Thymus (tissue), 14 donors: ENCODE measurements at places on chromosomes 13 and 19. TPM values are rescaled to one million over a fixed set of nuclear protein-coding genes. Genes with fewer than 3 reads are reported as not detected.

- no peaks in the 10 kb centered on the region for H3K4me1 ChIP-seq
- H3K36me3 ChIP-seq: no peaks in the 10 kb centered on the region
- no peak for DNase-seq
- no peak overlapping the region for H3K27ac ChIP-seq
- no peaks in the 10 kb centered on the region for H3K27me3 ChIP-seq
Observed at GRCh38 chr19:28297586-28298157, 915.3 kb downstream of the UQCRFS1 start.

GRCh38 chr19:524062-524674, 7.4 kb upstream of the CDC34 start:
- DNase-seq: no peak
- no peak overlapping the region for H3K4me3 ChIP-seq
- H3K27me3 ChIP-seq: peaks cover 25% of the 10 kb centered on the region

GRCh38 chr13:28659621-28659970, 666 bp downstream of the POMP start:
- H3K27ac ChIP-seq: peak overlapping the region; percentile 93
- peak overlapping the region; percentile 88 for H3K4me3 ChIP-seq
- peaks cover 7% of the 10 kb centered on the region for H3K36me3 ChIP-seq
- no peak for DNase-seq
- no peaks in the 10 kb centered on the region for H3K27me3 ChIP-seq

C19orf85 gene
- total RNA-seq: not detected

GRCh38 chr13:43143591-43143990, 120.2 kb downstream of the DNAJC15 start:
- peaks cover 2% of the 10 kb centered on the region for H3K27me3 ChIP-seq
- H3K27ac ChIP-seq: no peak overlapping the region
- H3K36me3 ChIP-seq: no peaks in the 10 kb centered on the region
- no peak overlapping the region for H3K4me3 ChIP-seq
- no peak for DNase-seq
- H3K4me1 ChIP-seq: no peaks in the 10 kb centered on the region

GRCh38 chr13:111547726-111548273, 227.4 kb downstream of the TEX29 start:
- DNase-seq: no peak
- H3K4me1 ChIP-seq: no peaks in the 10 kb centered on the region
- no peaks in the 10 kb centered on the region for H3K27me3 ChIP-seq
- no peaks in the 10 kb centered on the region for H3K36me3 ChIP-seq
- no peak overlapping the region for H3K4me3 ChIP-seq
- no peak overlapping the region for H3K27ac ChIP-seq

DNA sequence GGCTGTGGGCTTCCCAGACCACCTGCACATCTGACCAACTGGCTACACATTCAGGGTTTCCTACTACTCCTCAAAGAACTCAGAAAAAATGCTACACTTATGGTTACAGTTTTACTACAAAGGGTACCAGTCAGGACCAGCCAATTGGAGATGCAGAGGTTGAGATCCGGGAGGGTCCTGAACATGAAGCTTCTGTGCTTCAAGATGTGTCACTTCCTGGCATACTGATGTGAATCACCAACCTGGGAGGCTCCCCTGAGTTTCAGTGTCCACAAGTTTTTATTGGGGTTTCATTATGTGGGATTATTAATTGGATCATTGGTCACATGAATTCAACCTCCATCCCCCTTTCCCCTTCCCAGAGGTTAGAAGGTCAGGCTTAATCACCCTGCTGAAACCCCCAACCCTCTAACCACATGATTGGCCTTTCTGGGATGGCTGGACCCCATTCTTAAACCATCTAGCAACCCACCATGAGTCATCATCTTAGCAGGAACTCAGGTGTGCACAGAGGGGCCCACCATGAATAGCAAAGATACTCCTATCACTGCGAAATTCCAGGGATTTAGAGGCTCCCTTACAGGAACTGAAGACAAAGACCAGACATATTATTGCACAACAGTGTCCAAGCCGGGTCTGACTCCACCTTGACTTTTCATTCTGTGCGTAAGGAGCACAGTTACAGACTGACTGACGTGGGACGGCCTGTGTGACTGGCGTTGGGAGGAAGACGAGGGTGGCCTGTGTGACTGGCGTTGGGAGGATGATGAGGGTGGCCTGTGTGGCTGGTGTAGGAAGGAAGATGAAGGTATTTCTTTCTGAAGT, 90.7 kb downstream of the ATP8A2 start:
- H3K4me1 ChIP-seq: no peaks in the 10 kb centered on the region
- H3K27ac ChIP-seq: no peak overlapping the region

ZNF284 gene
- 2.4 TPM for total RNA-seq

CCNE1 gene
- total RNA-seq: 8.2 TPM

GRCh38 chr13:35894636-35895035, 236.5 kb downstream of the DCLK1 start:
- H3K27me3 ChIP-seq: no peaks in the 10 kb centered on the region
- no peak for DNase-seq
- H3K4me1 ChIP-seq: no peaks in the 10 kb centered on the region
- no peak overlapping the region for H3K27ac ChIP-seq
- H3K36me3 ChIP-seq: no peaks in the 10 kb centered on the region

- no peaks in the 10 kb centered on the region for H3K4me1 ChIP-seq
- H3K27ac ChIP-seq: no peak overlapping the region
- H3K36me3 ChIP-seq: no peaks in the 10 kb centered on the region
Observed at GRCh38 chr13:113951246-113951999, 22.5 kb downstream of the C13orf46 start.

DNA sequence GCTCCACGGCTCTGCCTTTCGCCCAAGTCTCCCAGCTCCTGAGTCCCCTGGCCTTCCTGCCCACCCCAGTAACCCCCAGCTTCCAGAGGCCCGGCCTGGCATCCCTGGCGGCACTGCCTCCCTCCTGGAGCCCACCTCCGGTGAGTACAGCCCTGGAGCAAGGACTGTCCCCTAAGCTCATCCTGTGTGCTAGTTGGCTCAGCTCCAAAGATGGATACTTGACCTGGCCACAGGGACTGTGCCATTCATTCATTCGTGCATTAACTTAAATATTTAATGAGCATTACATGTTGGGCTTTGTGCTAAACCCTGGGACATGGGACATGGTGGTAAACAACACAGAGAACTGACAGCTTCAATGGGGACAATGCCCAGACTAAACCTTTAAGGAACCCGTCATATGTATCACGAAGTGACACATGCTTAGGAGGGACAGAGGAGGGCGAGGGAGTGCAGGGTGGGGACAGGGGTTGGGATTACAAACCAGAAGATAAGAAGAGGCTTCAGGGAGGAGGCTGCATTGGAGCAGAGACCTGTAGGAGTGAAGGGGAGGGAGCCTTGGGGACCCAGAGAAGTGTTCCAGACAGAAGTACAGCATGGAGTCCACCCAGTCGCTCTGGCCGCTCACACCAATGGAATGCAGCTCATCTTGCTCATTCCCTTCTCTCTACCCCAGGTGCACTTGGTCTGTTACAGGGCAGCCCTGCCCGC, 6.9 kb upstream of the OVOL3 start:
- H3K36me3 ChIP-seq: peaks cover 48% of the 10 kb centered on the region
- no peak overlapping the region for H3K4me3 ChIP-seq
- H3K27me3 ChIP-seq: no peaks in the 10 kb centered on the region
- no peak for DNase-seq

DNA sequence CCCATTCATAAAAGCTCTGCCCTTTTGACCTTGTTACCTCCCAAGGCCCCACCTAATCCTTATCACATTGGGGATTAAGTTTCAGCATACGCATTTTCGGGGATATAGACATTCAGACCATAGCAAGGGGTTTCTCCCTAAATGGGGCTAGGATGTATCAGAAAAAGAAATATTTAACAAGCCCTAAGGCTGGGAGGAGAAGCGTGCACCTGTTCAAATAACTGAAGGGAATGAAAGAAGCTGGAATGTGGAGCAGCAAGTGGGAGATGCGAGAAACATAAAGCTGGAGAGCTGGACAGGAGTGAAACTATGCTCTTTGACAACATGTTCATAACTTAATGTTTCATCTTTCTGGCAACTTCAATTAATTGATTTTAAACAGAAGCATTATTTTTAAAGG, 811.8 kb upstream of the GPC6 start:
- H3K36me3 ChIP-seq: no peaks in the 10 kb centered on the region
- H3K4me3 ChIP-seq: no peak overlapping the region
- H3K27me3 ChIP-seq: no peaks in the 10 kb centered on the region
- no peak overlapping the region for H3K27ac ChIP-seq
- no peak for DNase-seq

DNA sequence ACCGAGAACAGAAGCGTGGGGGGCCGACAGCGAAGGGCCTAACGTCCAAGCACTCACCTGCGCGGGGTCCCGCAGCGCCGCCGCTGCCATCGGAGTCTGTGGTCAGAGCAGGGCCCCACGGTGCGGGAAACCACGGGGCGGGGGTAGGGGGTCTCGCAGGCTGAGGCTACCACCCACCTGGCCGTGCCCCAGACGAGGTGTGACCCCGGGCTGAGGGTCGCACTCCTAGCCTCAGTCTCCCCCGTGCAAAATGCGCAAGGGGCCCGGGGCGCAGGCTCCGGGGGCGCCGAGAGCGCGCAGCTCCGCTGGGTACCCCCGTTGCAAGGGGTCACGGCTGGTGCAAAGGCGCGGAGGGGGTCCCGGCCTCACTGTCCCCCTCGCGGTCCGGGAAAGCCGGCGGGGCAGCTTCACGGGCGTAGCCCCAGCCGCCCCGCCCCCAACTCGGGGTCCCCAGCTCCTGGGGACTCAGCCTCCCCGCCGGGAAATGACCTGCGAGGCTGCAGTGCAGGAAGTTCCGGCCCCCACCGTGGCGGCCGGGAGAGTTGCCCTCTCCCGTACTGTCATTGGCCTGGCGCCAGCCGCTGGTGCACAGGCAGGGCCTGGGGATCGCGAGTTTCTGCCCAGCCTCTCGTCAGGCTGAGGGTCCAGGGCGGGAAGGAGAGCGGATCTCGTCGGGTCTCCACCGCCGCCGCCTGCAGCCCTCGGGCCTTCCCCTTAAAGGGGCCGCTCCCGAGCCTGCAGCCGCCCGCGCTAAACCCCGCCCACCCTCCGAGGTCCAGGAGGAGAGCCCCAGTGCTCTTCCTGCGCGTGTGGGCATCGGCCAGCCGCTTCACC, at the start of gene ZNF792:
TSS of gene ZNF792 (minus strand) at position 657 of the 834 bp plus-strand sequence. CDS start at position 90, 567 bp downstream.
- H3K27ac ChIP-seq: no peak within 1 kb of the TSS
- H3K4me1 ChIP-seq: peaks cover 11% of the 10 kb centered on the region
- no peaks in the 10 kb centered on the region for H3K27me3 ChIP-seq
- peak within 1 kb of the TSS; percentile 79 for H3K4me3 ChIP-seq
- H3K36me3 ChIP-seq: peaks cover 28% of the 10 kb centered on the region
- DNase-seq: no peak

GRCh38 chr19:14544977-14545715, 15.8 kb downstream of the TECR start:
- H3K4me3 ChIP-seq: no peak overlapping the region
- peaks cover 13% of the 10 kb centered on the region for H3K36me3 ChIP-seq

DNA sequence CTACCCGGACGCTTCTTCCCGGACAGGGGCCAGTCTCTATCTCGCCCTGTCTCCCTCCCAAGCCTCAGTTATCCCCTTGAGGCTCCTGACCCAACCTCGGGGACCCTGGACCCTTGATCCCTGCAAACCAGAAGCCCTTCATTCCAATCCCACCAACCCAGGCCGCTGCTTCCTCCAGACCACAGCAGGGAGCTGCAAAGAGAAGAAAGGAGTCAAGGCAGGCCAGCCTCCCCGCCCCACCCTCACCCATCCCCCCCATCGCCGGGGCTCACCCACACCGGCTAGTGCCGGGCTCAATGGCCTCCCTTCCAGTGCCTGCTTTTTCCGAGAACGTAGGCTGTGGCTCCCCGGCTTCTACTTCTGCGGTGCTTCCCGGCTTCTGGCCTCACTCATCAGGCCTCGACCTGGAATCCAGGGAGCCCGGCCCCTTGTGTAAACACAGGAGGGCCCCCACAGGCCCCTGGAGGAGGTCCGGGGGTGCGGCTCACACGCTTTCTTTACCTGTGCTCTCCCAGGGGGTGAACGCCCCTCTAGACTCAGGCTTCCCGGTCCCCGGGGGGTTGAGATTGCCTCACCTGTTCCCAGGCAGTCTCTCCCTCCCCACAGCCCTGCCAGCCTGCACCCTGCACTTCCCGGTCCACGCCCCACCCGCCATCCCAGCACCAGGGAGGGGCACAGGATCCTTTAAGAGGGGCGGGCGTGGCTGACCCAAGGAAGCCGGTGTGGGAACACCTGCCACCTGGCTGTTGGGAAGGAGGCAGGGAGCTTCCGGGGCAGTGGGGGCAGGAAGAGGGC, at the start of gene FAM83E:
TSS of gene FAM83E (minus strand) at position 641 of the 795 bp plus-strand sequence. CDS start 1,704 bp downstream, outside the sequence.
- peaks cover 11% of the 10 kb centered on the region for H3K4me1 ChIP-seq
- H3K36me3 ChIP-seq: peaks cover 34% of the 10 kb centered on the region
- H3K27me3 ChIP-seq: no peaks in the 10 kb centered on the region
- no peak for DNase-seq

- H3K4me3 ChIP-seq: no peak overlapping the region
- no peak overlapping the region for H3K27ac ChIP-seq
- H3K27me3 ChIP-seq: no peaks in the 10 kb centered on the region
Observed at GRCh38 chr13:110575322-110576069, 14.0 kb upstream of the RAB20 start.

DNA sequence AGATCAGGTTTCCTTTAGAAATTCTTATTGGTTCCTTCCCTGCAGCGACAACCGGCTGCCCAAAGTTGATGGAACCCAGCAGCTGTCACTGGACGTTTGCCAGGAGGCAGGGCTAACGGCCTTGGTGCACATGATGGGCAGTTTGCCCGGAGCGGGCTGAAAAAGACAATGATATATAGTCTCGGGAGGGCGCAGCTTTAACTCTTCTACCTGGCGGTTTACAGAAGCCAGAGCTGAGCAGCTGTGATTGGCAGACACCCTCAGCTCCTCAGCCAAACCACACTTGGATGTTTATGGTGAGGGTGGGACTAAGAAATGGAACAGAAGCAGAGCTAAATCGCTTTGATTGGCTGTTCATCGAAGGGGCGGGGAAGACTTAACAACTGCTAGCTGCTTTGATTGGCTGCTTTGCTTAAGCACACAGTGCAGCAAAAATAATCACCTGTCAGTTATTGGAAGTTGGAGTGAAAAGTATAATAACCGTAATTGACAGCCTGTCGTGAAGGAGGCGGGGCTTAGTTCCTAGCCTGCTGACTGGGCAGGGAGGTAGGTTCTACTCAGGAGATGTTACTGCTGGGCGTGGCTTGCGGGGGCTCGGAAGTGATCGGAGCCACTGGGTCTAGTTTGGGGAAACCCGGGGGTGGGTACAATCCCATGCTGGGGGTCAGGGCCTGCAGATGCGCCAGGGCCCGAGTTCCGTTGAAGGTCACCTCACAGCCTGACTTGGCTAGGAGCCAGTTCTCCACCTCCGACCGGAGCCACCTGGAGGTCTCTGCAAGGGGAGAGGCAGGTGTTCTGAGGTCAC, 7.5 kb downstream of the EMP3 start:
- no peaks in the 10 kb centered on the region for H3K27me3 ChIP-seq
- H3K36me3 ChIP-seq: peaks cover 4% of the 10 kb centered on the region
- peak overlapping the region; percentile 99 for H3K27ac ChIP-seq
- H3K4me1 ChIP-seq: peaks cover 20% of the 10 kb centered on the region

DNA sequence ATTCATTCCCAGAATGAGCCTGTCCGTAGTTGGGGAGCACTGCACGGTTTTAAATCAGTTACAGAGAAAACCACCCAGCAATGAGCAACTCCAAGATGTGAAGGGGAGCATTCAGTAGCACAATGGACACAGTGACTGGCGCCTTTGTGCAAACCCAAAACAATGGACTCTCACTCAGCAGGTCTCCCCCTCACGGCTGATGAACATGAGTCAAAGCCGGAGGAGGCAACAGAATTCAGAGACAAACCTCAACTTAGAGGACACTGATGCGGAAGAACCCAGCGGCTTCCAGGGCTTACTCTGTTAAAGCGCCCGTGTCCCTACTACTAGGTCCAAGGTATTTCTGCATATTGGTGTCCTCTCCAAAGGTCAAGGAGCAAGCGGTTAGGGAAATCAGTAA, 17.7 kb downstream of the PLEKHF1 start:
- H3K4me1 ChIP-seq: peaks cover 40% of the 10 kb centered on the region
- no peak overlapping the region for H3K27ac ChIP-seq
- H3K4me3 ChIP-seq: no peak overlapping the region
- H3K36me3 ChIP-seq: peaks cover 3% of the 10 kb centered on the region
- no peaks in the 10 kb centered on the region for H3K27me3 ChIP-seq

ZNF99 gene
- 0.05 TPM for total RNA-seq
